Fibroblast of skin of left quadriceps (primary cell): ENCODE measurements at places on chromosomes 4 and X.

DNA sequence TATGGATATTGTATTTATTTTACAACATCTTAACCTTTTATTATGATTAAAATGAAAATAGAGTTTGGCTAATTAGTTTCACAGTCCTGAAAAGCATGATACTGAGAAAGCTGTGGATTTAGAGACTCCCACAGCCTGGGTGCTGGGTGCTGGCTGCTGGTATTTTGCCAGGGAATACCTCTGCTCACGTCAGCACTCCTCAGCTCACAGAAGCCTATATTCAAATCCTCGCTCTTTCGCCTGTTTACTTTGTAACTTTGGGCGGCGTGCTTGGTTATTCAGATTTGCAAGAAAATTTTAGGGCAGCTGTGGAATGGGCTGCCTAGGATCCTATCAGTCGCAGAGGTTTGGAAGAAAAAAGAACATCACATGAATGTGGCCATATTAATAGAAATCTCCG is 261.8 kb downstream of the DCTD start:
- DNase-seq, result no peak

- DNase-seq, result no peak
Measured at GRCh38 chr4:138235419-138235952, 6.7 kb downstream of the SLC7A11 start.

- DNase-seq, result no peak
Measured at GRCh38 chr4:47012676-47013075, 18.7 kb upstream of the GABRB1 start.

DNA sequence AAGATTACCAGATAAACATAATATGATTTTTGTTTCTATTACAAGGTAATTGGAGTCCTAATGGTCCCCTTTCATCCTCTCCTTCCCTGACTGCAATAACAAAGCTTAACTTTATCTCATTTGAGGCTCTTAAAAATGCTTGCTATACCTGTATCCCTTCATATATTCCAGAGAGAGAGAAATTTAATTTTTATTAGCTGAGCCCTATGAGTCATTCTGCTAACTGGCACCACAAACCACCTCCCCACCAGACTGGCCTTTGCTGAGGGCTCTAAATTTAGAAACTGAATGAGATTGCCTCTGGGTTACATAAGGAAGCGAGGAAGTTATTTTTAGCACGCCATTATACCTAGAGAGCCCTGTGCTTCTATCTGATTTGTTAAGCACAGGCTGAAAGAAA is 27.4 kb downstream of the CBLL2 start:
- DNase-seq, result peak; percentile 48

DNA sequence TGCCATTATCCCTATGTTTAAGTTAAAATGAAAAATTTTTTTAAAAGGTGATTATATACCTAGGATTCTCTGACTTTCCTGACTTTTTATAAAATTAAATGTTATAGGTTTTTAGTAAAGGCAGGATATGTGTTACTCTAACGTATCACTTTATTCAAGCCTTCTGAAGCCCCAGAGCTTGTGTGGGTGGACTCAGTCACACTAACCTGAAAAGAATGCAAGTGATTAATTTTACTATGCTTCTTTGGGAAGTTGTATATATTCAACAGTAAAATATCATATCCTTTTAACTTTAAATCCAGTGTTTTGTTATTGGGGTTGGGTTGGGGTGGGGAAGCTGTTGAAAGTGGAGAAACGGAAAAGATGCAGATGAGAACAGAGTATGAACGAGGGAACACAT is 22.8 kb downstream of the PDLIM3 start:
- peak; percentile 10 for DNase-seq

DNA sequence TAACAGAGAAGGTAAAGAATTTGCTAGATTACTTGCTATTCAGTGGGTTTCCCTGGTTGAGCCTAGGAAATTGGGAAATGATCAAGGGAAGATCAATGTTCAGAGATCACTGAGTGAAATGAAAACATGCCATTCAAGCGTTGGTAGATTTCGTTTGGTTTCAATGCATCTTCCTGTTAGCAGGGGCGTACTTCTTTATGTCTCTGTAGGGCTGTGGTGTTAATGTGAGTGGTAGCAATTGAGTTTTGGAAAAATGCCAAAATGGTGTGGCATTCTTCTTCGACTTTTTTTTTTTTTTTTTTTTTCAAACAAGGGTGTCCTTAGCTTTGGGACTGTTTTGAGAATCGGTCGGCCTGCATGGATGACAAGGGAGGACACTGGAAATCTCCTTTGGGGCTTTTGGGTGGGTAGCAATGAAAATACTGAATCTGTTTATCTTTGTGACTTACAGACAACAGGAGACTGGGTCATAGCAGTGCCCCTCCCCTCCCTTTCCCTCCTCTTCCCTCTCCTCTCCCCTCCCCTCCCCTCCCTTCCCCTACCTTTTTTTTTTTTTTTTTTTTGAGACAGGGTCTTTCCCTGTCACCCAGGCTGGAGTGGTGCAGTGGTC is 50.4 kb downstream of the SPRY1 start:
- DNase-seq, result no peak

GRCh38 chr4:3780347-3781171 is 14.4 kb downstream of the ADRA2C start:
- no peak for DNase-seq

DNA sequence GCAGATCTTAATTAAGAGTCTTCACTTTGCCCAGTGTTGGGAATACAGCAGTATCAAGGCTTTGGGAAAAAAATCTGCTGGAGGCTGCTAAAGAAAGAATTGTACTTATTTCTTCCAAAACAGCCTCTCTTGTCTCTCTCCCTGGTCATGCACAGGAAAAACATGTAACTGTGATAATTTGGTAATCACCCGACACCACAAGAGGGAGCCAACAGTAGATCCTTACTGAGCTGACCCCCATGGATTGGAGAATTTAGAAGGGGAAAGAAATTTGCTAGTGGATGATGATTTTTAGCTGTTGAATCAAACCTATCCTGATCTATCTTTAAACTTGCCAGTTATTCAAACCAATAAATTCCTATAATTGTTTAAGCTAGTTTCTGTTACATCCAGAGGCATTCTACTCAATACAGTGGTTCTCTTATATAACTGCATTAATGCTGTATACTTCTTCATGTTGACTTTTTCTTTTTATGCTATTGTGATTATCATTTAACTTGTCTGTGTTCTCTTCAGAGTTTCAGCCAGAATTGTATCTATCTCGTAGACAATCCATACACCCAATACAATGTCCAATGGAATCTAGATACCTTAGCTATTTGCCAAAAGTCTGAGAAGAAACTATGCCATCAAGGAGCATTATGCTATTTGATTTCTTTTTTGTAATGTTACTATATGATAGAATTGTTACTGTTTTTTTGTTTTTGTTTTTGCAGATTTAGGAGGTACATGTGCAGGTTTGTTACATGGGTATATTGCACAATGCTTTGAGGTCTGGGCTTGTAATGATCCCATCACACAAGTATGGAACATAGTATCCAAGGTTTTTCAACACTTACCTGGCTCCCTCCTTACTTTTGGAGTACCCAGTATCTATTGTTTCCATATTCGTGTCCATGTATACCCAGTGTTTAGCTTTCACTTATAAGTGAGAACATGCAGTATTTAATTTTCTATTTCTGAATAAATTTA is 31.3 kb upstream of the ARHGEF38 start:
- DNase-seq, result peak; percentile 5

GRCh38 chrX:45668686-45669443 is 468.2 kb upstream of the DIPK2B start:
- peak; percentile 89 for DNase-seq
